Activated CD4-positive, alpha-beta T cell treated with anti-CD3 and anti-CD28 coated beads, Interleukin-2, amount 10 ng/mL, durations not matched to agents 24 days and 14 days (primary cell): ENCODE measurements at places on chromosomes 7 and 10. TPM values are rescaled to one million over a fixed set of nuclear protein-coding genes. Genes with fewer than 3 reads are reported as not detected.

DNA sequence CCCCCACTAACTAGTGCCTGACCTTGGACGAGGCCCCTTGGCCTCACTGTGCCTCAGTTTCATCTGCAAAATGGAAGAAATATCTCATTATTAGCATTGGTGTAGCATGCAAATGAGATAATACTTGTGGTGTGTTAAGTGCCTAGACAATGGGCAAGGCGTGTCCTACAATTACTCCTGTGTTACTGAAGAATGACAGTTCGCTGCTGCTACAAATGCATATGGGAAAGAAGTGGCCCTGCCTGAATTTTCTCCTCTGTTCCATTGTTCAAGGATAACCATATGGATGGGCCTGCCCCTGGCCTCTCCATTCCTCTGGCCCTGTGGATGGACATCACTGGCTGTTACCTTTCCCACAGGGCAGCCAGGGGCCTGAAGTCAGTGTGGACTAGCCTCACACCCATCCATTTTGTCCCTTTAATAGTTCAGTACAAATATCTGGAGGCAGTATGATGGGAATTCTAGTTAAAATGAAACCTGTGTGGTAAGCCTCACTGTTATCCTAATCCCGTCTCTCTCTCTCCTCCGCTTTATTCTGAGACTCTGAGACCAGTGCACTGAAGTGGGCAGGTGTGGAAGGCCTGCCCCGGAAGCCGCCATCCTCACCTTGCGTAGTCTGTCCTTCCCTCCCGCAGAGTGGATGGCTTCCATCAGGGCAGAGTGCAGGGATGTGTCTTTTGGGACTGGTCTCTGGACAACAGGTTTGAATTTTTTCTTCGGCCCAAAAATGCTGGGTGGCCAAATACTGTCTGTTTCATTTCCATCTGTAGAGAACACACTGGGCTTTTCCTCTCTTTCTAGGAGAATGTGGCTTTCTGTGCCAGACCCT lies 244.6 kb upstream of the GRB10 start:
- DNase-seq = no peak

GRCh38 chr7:44636041-44636584 lies 29.7 kb downstream of the OGDH start:
- no peak for DNase-seq

DNA sequence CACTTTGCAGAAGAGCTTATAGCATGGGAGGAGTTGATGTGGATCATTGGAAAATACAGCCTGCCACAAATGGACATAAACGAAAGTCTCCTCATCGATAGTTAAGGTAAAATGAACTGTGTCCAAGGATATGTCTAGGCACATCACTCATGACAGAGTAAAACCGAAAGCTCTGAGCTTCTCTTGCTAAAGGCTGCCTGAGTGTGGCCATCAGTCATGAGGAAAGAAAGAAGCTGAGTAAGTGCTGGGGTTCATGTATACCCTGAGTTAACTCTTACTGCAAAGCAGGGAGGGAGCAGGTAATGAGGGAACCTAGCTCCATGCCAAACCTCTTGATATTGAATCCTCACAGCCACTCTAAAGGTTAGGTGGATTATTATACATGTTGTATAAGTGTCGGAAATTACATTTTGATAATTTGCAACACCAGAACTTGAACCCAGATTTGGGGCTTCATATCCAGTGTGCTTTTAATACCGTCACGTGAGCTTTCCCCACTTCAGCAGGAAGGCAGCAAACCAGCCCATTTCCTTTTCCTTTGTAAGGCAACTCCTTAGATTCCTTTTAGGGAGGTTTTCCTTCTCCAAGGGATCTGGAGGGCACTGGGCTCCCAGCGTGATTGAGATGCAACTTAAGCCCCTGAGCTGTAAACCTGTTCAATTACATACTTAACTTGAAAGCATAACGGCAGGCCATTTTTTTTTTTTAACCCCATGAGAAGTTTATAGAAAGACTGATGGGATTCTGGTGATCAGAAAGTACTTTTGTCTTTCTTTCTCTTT lies 215.0 kb downstream of the PHF14 start:
- DNase-seq = no peak

CYP3A4 gene
- not detected in 2 replicates for total RNA-seq

DNA sequence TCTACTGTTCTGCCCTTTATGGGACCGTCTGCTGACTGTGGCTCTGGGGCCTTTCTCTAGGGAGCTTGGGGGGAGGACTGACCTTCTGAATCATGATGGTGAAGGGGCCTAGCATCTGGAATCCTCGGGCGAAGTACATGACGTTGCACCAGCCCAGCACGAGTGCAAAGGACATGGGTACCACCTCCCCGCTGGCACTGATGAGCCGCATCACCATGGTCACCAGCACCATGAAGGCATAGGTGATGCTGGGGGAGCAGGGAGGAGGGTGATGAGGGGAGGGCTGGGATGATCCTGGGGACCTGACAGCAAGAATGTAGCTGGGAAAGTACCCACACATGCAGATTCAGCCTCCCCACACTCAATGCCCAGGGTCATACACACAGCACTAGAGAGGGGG lies 11.1 kb downstream of the TRPV6 start:
- no peak for DNase-seq

HGF gene
- not detected in 2 replicates for total RNA-seq

DNA sequence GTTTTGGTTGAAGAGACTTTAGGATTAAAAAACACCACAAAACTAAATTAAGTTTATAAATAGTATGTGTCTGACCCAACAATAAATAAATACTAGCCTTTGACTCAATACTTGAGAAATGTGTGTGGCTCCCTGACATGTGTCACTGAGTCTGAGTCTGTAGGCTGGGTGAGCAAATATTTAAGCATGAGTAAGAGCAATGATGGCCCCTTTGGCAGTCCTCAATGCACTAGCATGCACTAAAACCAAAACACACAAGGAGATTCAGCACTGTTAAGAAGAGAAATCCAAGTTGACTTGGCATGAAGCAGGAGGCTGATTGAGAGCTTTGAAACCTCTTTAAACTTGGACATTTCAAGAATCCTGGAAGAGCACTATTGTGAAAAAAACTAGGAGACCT lies 37.1 kb downstream of the CCDC71L start:
- DNase-seq = no peak

- DNase-seq = no peak
These were observed 19.8 kb downstream of the CEP41 start for GRCh38 chr7:130420943-130421578.

- DNase-seq = no peak
These were observed 183.1 kb downstream of the CHN2 start for GRCh38 chr7:29377718-29378117.

C10orf53 gene
- not detected in 2 replicates for total RNA-seq

- DNase-seq = no peak
These were observed 27.3 kb downstream of the NCOA4 start for GRCh38 chr10:46002916-46003693.

DNA sequence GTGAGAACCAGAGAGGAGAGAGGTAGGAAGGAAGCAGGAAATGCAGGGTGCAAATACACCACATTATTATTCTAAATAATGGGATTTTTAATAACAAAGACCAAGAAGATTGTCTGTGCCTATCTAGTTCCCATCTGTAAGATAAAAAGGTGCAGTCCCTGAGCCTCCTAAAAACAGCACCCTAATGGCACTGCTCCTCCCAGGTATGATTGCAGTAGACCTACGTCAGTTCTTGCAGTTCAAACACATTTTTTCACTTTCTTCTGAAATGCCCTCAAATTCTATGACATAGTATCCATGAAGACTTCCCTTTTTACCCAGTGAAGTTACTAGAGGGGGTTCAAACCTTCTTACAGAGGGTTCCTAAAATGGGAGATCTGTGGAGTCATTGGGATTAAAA lies 70.6 kb downstream of the FIGNL1 start:
- no peak for DNase-seq

DNA sequence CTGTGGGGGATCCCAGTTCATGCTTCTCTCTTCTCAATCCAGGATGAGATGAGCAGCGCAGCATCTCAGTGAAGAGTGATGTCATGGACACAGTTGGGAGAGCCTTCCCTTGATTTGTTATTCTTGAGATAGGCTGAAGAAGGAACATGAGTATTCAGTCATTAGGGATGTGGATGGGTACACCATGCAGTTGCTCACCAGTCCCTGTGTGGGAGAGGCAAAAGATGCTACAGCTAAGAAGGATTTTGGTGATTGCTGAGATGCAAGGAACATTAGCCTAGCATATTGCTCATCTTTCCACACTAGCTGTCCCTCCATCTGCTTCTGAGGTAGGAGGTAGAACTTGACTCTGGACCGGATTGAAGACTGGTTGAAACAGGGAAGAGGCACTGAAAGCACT lies 179.6 kb downstream of the GALNT17 start:
- no peak for DNase-seq
